Caco-2 (cell line): ENCODE measurements at places on chromosomes 1 and 21.

DNA sequence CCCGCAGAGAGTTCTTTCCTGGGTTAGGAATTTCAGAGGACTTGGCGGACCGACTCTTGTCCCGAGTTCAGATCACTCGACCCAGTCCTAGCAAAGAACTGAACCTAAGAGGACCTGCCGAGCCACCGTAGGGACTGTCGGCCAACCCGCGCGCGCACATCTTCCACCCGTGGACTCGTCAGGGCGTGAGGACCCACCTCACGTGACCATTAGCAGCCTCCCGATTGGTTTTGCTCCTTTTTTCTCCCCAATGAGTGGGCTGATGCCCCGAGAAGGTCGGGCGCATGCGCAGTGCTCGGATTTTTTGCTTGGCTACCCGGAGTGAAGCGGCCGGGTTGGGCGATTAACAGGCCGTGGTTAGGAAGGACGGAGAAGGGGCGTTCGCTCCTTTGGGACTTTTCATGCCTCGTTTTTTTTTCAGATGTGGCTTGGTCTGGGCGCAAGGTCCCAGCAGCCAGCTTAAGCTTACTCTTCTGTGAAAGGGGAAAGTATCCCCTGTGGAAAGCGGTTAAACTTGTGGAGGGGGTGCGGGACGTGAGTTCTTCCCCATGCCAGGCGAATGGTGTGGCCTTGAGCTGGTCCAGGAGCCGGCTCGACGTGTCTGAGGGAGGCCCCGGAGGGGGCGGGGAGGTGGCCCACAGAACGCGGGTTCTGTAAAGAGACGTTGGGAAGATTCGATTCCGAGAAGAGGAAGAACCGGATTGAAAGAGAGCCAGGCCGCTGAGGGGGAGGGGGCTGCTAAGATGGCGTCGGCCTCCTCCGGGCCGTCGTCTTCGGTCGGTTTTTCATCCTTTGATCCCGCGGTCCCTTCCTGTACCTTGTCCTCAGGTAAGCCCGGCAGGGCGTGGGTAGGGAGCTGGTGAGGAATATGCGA is at the start of gene PIP5K1A:
PIP5K1A (plus strand) TSS at position 299 of the 874 bp plus-strand sequence; CDS start at position 744, 445 bp downstream.
- peak; percentile 97 for DNase-seq

DNA sequence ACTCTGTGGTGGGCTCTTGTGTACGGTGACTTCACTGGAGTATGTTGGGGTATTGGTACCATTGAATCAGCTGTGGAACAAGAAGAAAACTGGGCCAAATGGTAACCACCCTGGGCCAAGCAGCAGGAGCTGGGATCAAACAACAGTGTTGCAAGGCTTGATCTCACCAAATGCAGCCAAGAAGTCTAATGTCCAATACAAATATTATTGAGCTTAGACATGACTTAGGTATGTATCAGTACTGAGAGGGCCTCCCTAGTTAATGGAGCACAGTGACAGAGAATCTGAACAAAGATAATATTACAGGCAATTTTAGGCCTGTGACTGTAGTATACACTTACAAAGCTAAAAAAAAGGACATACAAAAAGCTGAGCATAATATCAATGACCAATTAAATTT is 604.8 kb downstream of the PLA2G4A start:
- no peak for DNase-seq

DNA sequence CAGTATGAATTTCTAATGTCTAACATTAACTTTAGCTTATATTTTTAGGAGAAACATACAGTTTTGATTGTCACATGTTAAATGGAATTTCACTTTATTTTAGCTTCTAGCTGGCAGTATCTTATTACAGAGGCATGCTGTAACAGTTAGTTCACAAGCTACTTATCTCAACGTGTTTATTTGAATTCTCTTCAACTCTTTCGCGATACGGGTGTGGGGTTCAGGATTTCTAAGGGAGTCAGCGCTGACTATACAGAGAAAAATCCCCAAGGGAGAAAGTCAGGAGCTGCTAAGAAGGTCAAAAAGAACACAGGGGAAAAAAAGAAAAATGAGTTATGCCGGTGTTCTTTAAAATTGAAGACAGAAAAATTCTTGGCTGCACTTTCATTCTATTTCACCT is 296.2 kb downstream of the VAV3 start:
- no peak for DNase-seq

DNA sequence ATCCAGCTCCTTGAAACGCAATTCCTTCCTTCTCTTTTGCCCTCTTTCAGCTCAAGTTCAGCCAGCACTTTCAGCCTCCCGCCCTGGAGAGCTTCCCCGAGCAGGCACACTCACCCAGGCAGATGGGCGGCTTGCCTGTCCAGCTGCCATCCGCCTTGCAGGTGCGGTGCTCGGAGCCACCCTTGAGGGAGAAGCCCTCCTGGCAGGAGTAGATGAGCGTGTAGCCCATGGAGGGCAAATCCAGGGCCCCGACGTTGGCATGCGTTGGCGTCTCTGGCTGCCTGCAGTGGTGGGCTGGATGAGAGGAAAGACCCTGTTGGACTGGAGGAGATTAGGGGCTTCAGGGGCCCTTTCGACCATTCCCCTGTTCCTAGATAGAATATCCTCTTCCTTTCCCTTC is 60.5 kb downstream of the ZSCAN20 start:
- DNase-seq, result no peak

- no peak for DNase-seq
Measured at GRCh38 chr1:201495551-201496295, 11.2 kb downstream of the CSRP1 start.

DNA sequence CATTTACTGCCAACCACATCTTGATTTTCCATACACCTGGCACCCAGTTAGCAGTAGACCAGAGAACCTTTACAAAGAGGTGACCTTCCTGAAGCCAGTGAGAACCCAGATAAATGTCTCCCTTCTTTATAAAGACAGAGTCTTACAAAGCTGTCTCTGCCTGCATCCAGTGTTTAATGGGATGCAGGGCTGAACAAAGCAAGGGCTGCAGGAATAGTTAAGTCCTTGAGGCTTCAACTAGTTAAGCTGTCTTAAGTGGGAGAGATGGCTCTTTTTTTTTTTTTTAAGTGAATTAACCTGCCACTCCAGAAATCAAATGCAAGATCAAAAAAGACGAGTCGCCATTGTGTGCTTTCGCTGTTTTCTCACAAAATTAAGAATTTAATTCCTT is 1.5 kb downstream of the AHCYL1 start:
- DNase-seq, result no peak

GRCh38 chr1:202237052-202237451 is 43.5 kb downstream of the LGR6 start:
- DNase-seq, result peak; percentile 72

- DNase-seq, result no peak
Measured at GRCh38 chr1:115705085-115705951, 63.2 kb downstream of the CASQ2 start.

DNA sequence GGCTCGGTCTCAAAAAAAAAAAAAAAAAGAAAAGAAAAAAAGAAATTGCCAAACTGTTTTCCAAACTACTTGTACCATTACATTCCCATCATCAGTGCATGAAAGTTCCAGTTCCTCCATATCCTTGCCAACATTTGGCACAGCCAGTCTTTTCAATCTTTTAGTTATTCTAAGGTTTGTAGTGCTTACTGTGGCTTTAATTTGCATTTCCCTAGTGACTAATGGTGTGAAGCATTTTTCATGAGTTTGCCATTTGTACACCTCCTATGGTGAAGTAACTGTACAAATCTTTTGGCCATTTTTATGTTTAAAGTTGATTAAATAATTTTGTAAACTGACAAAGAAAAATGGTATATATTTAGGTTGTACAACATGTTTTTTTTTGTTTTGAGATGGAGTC is 70.7 kb downstream of the DEGS1 start:
- no peak for DNase-seq

DNA sequence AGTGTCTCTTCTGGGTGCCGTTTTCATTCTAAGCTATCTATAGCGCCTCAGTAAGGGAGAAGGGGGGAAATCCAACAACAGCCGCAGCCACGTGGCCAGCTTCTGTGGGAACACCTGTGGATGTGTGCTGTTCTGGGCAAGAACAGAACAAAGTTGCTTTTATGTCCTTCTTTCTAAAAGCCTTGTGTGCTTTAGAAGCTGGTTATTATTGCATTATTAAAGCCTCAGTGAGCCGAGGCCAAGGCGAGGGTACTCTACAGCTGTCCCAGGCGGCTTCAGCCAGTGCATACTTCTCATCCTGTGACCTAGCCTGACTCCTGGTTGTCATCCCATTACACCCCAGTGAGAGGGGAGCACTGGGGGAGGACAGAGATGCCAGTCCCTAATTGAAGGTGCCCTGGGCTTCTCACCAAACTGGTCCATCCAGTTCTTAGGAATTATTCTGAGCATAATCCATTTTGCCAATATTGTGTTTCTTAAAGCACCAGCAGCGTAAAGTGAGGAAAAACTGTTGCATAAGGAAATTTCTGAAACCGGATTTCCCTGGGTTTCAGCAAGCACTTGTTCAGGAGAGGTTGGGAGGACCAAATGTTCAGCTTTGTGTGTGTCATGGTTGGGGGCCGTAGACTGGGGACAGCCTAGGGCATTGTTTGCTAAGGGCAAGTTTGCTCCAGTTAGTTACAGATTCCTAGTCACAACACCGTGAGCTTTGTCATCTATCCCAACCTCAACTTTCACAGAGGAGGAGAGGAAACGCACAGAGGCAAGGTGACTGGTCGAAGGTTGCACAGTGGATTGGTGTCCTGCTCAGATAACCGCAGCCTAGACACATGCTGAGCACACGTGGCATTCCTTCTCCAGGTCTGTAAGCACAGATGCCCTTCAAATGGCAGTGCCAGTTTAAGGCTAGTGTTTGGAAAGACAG is 61.0 kb upstream of the ATP1A1 start:
- DNase-seq, result peak; percentile 39

DNA sequence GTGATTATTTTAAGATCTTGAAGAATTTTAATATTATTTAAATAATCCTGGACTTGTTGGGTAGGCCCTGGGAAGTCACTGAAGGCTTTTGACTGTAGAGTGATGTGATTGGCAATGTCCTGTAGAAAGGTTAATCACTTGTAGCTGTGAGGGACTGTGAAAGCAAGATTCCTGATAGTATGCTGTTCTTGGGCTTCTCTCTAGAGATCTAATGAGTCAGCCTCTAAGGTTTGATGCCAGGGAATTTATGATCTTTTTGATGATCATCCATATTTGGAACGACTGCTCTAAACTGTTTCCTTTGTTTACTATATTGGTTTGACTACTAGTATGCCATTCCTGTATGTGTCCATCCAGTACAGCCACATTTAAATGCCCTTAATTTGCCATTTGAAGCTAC is 56.5 kb downstream of the CAMSAP2 start:
- no peak for DNase-seq

- no peak for DNase-seq
Measured at GRCh38 chr21:44319407-44320065, 19.7 kb downstream of the CFAP410 start.

DNA sequence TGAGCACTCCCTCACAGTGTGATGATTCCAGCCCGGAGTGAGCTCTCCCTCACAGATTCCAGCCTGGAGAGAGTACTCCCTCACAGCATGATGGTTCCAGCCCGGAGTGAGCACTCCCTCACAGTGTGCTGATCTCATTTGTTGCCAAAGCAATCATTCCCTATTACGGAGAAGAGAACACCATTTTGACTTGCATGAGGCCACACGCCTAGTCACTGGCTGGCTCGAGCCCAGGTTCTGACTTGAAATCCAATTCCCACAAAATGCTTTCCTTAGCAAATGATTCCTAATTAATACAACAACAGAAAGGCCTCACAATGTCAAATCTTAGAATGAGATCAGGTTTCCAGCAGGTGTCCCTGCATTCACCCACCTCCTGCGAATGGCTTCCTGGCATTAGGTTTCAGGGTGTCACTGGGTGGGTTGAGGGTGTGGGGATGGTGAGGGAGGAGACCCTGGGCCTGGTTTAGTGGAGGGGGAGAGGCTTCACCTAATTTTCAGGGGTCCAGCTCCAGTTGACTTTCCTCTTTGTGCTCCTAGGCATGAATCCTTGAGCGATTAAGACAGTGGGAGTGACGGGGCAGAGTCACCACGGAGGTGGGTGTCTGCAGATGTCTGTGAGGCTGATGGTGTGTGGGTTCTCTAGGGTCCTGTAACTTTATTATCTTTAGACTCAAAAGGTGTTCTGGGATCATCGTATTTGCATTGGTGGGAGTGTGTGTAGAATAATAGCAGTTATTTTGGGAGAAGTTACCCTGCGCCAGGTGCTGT is 158.5 kb downstream of the KCNJ6 start:
- DNase-seq, result no peak

DNA sequence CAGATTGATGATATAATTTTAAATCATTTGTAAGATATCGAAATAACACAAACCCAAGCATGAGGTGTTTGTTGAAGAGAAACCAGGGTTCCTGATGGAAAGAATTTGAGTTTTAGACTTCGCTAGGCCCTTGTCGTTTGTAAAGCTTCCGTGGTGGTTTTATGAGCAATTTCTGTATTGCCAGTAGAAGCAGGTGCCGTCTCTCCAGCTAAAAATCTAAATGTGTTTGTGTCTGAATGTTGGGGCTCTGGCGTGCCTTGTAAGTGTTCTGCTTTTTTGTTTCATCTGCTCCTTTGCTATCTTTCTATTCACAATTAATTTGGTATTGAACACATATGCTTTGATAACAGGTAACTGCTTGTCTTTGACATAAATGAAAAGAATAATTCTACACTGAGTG is 27.5 kb downstream of the CHRM3 start:
- no peak for DNase-seq

GRCh38 chr1:236209185-236209584 is 66.8 kb downstream of the GPR137B start:
- DNase-seq, result no peak

DNA sequence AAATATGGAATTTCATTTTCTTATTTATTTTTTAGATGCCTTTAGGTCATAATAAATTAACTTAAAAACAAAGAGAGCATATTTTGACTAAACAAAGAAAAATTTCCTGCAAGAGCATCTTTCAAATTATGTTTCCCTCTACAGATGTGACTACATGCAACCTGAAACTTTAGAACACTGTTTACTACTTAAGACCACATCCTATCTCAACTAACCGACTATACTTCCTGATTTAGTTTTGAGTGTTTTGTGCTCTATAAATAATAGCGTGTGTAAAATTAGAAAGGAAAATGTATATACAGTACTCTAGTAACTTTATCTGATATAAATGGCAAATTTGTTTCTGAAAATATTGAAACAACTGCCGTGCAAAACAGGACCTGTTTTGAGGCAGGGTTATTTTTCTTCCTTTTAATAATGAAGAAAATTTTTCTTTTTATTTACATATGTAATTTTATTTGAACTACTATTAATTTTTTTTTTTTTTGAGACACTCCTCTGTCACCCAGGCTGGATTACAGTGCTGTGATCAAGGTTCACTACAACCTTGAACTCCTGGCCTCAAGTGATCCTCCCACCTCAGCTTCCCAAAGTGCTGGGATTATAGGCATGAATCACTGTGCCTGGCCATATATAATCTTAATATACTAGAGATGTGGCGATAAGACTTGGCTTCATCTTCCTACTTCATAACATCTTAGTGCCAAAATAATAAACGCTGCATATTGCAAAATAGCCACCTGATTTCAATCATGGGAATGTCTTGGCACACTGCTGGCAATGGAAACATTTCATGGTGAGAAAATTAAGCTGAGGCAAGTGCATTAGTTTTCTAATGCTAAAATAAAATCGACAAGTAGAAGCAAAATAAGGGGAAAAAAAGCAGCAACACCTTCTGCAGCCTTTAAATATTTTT is 12.3 kb downstream of the ZRANB2 start:
- no peak for DNase-seq

- DNase-seq, result no peak
Measured at GRCh38 chr1:48923116-48923515, 146.4 kb upstream of the BEND5 start.

GRCh38 chr1:19564366-19564765 is 79.0 kb upstream of the CAPZB start:
- DNase-seq, result no peak

- DNase-seq, result no peak
Measured at GRCh38 chr21:19120591-19120990, 717.0 kb upstream of the TMPRSS15 start.

- DNase-seq, result no peak
Measured at GRCh38 chr1:167500283-167500860, 18.0 kb downstream of the CD247 start.

- DNase-seq, result no peak
Measured at GRCh38 chr1:156425943-156426342, 56.9 kb downstream of the RHBG start.
